Activated CD4-positive, alpha-beta T cell treated with anti-CD3 and anti-CD28 coated beads, Interleukin-2, amount 50 U/mL, for 48 hours (primary cell): ENCODE measurements at places on chromosomes 4 and X.

- no peak for DNase-seq
Observed at GRCh38 chr4:163868445-163868844, 374.0 kb downstream of the TMA16 start.

GRCh38 chr4:21367567-21367966 is 581.0 kb downstream of the KCNIP4 start:
- no peak for DNase-seq

GRCh38 chrX:86012188-86012587 is 35.2 kb downstream of the CHM start:
- no peak for DNase-seq

DNA sequence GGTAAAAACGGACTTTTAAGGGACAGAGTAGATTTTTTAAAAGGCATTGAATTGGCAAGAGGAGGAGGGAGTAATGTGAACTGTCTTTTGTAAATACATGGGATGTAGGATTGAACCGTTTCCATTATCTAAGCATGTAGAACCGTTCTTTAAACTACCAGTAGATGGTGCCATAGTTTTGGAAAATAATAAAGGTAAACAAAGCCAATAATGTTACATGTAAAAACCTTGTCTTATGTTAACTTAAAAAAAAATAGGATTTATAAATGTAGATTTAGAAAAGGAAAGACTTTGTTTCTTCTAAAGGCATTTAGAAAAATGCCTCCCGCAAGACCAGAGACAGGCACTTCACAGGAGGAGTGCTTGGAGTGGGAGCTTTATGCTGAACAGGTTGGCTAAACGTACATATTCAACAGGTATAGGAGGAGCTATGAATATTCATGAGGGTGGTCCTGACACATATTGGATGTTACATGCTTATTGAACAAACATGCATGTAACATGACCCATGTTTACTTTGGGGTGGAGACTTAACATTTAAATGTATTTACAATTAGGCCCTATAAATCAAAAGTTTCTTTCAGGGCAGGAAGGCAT is 45.5 kb upstream of the FAM241A start:
- DNase-seq = no peak

DNA sequence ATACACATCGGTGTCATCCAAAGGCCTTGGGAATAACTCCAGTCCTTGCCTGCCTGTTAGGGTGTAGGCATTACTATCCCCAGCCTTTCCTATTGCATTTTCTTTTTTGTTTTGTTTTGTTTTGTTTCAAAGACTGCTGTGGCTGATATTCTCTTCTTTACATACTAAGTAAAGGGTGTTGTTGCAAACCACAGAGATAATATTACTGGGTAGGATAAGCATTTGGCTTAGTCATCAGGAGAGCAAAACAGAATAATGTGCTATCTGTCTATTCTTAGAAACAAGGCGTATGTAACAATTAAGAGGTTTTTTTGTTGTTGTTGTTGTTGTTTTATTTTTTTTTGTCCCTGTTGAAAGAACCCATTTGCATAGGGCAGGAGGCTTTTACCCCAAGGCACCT is 41.8 kb downstream of the UGT2B28 start:
- DNase-seq = no peak

DNA sequence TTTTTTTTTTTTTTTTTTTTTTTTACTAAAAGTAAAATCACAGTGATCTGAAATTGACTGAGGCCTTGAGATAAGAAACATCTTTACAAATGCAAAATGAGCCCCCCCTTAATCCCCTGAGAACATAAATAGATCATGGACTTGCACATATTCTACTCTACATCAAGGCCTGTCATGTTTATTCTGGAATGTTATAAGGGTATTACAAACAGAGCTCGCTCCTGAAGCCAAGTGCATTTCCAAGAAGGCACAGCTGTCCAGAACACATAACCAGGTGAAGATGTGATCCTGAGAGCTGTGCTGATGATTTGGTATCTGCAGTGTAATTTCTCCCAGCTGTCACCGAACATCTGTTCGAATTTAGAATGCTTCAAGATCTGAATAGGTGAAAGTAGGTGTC is 384.5 kb downstream of the GPAT3 start:
- no peak for DNase-seq

DNA sequence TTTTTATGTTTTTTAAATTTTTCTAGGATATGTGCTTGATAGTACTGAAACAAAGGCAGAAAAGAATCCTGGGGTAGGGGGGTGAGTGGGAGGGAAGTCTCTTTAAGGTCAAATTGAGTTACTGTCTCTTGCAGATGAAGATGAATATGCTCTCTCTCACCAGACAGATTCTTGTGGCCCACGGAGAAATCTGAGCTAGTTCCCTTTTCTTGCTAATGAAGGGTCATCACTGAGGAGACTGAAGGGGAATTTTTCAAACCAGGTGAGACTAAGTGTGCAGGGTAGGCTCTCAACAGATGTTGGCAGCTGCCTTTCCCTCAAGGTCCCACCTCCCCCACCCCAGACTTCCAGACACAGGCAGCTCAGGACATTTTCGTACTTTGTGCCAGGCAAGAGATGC is 21.5 kb downstream of the FAM9C start:
- DNase-seq = no peak

GRCh38 chr4:138918169-138918869 is 97.3 kb upstream of the NOCT start:
- no peak for DNase-seq

DNA sequence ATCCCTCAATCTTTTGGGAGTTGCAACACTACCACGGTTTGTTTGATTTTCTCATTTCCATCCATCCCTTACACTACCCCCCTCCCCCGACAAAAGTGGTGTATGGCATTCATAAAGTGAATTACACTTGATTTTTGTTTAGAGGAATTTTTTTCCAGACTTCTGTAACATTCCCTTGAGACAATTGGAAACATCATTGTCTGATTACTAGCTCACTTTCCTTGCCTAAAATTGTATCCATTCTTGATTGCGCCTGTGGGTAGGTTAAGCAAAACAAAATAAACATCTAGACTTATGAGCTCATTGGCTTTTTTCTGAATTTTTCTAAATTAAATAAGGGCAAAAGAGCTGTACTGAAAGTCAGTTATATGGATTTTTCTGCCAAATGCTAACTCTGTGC is 3.5 kb downstream of the GPC3 start:
- no peak for DNase-seq

GRCh38 chr4:61004651-61005170 is 195.4 kb upstream of the ADGRL3 start:
- no peak for DNase-seq

- no peak for DNase-seq
Observed at GRCh38 chr4:68572653-68573170, 3.4 kb downstream of the UGT2B17 start.

DNA sequence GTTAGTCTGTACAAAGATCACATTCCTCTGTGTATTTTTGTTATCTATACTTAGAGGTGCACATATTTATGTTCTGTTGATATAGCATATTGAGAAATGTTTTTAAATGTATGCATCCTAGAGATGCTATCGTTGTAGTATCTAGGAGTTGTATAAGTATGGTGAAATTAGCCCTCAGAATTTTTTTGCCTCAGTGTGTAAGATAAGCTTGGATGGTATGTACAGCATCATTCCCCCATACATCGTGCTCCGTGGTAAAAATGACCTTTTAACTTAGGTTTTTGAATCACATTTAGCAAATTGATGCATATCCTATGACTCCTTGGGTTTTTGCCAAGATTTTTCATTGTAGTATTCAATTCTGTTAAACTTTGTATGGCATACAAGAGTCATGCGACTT is 113.5 kb downstream of the RPA4 start:
- DNase-seq = no peak

DNA sequence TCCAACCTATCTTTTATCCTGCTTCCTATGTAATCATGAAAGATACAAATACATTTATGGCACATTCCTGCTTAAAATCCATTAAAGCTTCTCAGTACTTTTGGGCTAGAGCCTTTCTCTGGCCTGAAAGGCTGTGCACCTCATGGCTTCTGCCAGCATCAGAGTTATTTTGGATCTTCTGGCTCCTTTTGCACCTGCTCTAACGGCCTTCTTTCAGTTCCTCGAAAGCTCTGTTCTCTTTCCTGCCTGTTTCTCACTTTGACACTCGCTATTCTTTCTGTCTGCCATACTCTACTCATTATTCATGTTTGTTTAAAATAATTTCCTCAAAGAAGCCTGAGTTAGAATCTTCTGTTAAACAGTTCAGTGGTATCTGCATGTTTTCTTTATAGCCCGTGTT is 86.0 kb downstream of the LRP2BP start:
- no peak for DNase-seq

DNA sequence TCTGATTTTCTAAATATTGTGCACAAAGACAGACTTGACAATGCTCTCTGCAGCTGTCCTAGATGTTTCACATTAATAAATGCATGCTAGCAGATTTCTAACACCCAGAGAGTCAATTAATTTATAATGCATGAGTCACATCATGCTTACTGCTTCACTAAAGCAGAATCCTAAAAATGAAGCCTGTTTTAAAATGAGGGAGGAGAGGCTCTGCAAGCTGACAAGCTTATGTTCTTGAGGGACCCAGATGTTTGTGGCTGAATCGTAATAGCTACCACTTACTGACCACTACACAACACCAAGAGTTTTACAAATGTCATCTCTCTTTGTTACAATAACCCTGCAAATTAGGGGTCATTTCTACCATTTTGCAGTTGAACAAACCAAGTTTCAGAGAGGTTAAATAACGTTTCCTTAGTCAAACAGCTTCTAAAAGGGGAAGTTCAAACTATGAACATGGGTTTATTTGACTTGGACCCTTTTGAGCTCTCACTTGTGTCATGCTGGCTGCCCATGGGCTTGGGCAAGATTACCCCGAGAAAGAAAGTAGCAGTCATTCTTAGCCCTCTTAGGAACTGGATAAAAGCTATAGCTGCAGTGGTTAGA is 262.7 kb upstream of the ETNPPL start:
- no peak for DNase-seq

GRCh38 chr4:138646383-138646782 is 369.2 kb upstream of the NOCT start:
- DNase-seq = no peak

GRCh38 chr4:182188622-182189021 is 54.6 kb upstream of the TENM3 start:
- DNase-seq = no peak
